ENCODE measurements at places on chromosomes 11 and 22. TPM values are rescaled to one million over a fixed set of nuclear protein-coding genes. Genes with fewer than 3 reads are reported as not detected.

Gene NLRP10
- total RNA-seq, result not detected

- peaks cover 29% of the 10 kb centered on the region for H3K27me3 ChIP-seq
- DNase-seq, result no peak
- H3K36me3 ChIP-seq, result no peaks in the 10 kb centered on the region
- no peak overlapping the region for H3K4me3 ChIP-seq
Measured at GRCh38 chr11:44711787-44712608, 14.8 kb upstream of the TSPAN18 start.

Gene MMP8
- total RNA-seq, result not detected

DNA sequence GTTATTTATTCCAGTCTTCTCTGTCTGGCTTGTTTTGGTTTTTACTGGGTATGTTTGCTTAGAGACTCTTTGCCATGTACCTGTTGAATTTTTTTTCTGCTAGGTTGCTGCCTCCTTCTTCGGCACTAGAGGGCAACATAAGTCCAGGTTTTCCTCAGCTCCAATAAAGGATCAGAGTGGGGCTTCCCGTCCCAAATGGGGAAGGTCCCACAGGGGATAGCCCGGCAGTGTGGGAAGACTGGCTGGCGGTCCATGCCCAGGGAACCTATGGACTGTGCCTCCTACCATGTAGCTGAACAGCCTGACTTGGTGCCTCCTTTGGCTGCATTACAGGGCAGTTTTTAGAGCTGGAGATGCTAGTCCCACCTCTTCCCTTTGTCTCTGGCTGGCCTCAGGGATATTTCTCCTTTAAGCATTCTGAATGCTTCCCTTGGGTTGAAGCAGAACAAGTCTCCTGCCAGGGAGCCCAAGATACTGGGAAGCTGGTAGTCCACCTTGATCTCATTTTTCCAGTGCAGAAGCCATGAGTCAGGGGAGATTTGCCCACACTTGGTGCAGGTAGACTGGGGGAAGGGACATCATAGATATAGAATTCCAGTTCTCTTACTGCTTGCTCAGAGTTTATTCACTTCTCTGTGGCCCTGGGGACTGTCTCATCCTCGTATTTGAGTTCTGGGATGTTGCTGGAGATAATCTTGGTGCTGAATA, 60.2 kb downstream of the BRD1 start:
- H3K27ac ChIP-seq, result no peak overlapping the region
- H3K4me3 ChIP-seq, result no peak overlapping the region
- H3K36me3 ChIP-seq, result peaks cover 3% of the 10 kb centered on the region
- peaks cover 5% of the 10 kb centered on the region for H3K4me1 ChIP-seq
- no peaks in the 10 kb centered on the region for H3K27me3 ChIP-seq
- DNase-seq, result no peak

DNA sequence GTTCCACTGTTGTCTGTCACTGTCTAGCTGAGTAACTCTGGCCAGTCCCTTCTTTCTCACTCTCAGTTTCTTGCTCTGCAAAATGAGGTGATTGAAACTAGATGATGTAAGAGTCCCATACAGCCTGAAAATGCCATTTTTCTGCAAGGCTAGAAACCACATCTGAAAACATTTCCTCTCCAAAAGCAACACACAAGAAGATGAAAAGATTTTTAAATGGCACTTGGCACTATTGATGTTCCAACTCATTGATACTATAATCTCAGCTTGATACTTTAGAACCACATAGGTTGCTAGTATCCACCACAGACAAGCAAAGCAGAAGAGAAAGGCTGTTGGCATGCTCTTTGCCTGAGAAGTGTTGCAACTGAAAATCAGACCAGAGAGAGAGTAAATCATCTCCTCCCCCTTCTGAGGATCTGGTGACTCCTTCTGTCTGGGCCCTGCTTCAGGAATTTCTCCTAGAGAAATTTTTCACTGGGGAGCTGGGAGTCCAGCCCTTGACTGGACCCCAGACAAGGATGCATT, 1217.9 kb downstream of the LRRC4C start:
- no peak for DNase-seq
- H3K27ac ChIP-seq, result no peak overlapping the region
- no peaks in the 10 kb centered on the region for H3K36me3 ChIP-seq
- H3K4me1 ChIP-seq, result no peaks in the 10 kb centered on the region

Gene SMC1B
- 0.50 TPM for total RNA-seq

- H3K27ac ChIP-seq, result no peak overlapping the region
- DNase-seq, result no peak
- H3K4me3 ChIP-seq, result no peak overlapping the region
- H3K4me1 ChIP-seq, result no peaks in the 10 kb centered on the region
- H3K27me3 ChIP-seq, result no peaks in the 10 kb centered on the region
Measured at GRCh38 chr11:45484326-45484883, 181.0 kb downstream of the CHST1 start.

GRCh38 chr11:79039122-79039521, 401.7 kb downstream of the TENM4 start:
- no peaks in the 10 kb centered on the region for H3K36me3 ChIP-seq
- DNase-seq, result no peak
- no peaks in the 10 kb centered on the region for H3K4me1 ChIP-seq
- peaks cover 26% of the 10 kb centered on the region for H3K27me3 ChIP-seq
- no peak overlapping the region for H3K4me3 ChIP-seq
- H3K27ac ChIP-seq, result no peak overlapping the region

DNA sequence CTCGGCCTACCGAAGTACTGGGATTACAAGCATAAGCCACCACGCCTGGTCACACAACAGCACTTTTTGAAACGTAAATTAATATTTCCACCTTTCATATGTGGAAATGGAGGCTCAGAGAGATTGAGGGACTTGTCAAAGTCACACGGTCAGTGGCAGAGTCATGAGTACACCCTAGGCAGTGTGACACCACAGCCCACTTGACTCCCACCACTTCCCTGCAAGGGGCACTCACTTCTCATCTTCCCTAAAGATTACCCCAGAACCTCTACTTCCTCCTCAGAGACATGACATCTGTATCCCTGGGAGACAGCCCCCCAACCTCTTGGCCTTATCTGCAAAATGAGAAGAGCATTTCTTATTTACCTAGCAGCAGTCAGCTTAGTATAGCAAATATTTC, 16.5 kb upstream of the MYOD1 start:
- peaks cover 2% of the 10 kb centered on the region for H3K27me3 ChIP-seq
- no peak for DNase-seq
- no peaks in the 10 kb centered on the region for H3K4me1 ChIP-seq

Gene NCF4
- 15.7 TPM for total RNA-seq

DNA sequence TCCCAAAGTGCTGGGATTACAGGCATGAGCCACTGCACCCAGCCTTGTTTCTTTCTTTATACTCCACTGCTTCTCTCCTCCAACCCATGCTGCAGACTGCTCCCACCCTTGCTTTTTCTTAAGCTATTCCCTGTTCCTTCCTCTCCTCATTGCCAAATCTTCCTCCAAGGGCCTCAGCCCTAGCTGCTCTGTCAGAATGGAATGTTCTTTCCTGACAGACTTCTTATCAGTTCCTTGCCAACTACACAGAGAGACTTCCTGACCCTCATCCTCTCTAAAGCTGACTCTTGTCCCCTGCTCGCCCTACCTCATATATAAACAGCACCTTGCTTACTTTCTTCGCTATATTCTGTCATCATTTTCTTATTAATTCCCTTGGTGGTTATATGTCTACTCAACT, 16.9 kb upstream of the PIK3C2A start:
- no peak overlapping the region for H3K4me3 ChIP-seq
- H3K4me1 ChIP-seq, result no peaks in the 10 kb centered on the region
- DNase-seq, result no peak
- H3K27ac ChIP-seq, result no peak overlapping the region
- H3K27me3 ChIP-seq, result peaks cover 29% of the 10 kb centered on the region

Gene PLAAT5
- total RNA-seq, result 0.80 TPM

Gene FGF19
- not detected for total RNA-seq

Gene EXPH5
- total RNA-seq, result 1.2 TPM

DNA sequence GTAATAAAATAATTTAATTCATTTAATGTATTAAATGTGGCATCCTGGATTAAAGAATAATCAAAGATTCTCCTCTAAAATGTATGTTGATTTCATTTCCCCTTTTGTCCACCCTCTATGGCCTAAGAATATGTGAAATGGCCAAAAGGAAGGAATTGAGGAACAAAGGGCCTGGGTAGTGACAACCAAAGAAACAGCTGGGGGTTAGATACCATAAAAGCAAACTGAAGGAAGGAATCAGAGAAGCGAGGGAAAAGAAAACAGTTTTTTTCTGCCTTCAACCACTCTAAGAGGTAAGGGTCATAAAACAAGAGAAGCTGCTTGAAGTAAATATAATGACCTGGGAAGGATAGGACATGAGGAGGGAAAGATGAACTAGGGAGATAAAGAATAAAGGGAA, 139.3 kb downstream of the FAM76B start:
- no peak overlapping the region for H3K4me3 ChIP-seq
- peaks cover 6% of the 10 kb centered on the region for H3K27me3 ChIP-seq
- no peak for DNase-seq
- H3K4me1 ChIP-seq, result no peaks in the 10 kb centered on the region
- H3K27ac ChIP-seq, result no peak overlapping the region

Gene IL10RA
- 147 TPM for total RNA-seq

DNA sequence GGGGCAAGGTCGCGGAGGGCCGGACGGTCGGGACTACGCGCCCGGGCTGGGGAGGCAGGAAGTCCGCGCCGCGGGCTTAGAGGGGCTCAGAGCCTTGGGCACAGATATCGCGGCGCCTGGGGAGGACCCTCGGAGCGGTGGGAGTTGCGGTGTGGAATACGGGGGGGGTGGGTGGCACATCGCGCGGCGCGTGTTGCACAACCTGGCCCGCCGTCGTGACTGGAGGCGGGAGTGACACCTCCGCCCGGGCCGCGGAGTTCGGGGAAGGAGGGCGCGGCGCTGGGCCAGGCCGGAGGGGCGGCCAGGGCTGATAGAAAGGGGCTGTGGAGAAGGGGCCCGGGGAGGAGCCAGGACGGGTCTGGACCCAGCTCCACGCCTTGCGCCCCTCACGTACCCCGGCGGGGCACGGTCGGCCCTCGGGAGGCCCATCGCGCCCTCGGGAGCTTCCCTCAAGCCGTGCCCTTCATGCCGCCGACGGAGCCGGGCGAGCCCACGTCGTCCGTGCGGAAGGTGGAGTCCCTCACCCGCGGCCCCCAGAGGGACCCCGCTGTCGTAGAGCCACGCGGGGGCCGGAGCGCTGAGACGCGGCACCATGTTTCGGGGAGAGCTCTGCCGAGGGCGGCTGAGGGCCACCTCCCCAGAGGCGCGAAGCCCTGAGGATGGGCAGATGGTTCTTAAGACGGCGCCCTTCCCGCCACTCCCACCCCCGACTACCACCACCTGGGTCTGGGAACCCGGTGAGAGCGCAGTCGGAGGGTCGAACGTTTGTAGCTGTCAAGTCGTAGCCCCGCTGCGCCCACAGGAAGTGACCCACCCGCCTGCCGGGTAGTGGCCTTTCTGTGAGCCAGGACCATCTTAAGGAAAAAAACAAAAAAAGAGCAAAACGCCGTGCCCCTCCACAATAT, 729 bp downstream of the IL17RA start:
- H3K4me3 ChIP-seq, result peak overlapping the region; percentile 88
- no peaks in the 10 kb centered on the region for H3K27me3 ChIP-seq
- no peak for DNase-seq
- peaks cover 41% of the 10 kb centered on the region for H3K4me1 ChIP-seq
- H3K27ac ChIP-seq, result peak overlapping the region; percentile 75

Gene EPS8L2
- 17.8 TPM for total RNA-seq

DNA sequence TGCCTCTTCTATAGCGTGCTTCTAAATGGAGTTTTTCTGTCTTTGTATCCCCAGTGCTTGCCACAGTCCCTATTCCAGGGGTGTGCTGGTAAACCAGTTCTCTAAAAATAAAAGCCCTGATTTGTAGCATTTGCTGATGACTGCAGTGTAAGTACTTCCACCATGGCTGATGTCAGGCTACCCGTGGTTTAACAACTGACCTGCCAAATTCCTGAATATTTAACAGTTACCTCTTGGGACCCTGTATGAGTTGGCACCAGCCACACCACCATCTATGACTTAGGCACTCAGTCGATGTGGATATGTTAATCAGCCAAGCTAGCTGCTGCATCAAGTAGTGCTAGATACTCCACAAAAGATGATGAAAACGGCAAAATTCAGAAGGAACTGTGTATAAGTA, 94.0 kb upstream of the MTNR1B start:
- H3K4me3 ChIP-seq, result no peak overlapping the region
- H3K36me3 ChIP-seq, result no peaks in the 10 kb centered on the region
- H3K4me1 ChIP-seq, result no peaks in the 10 kb centered on the region
- no peak overlapping the region for H3K27ac ChIP-seq

- no peak overlapping the region for H3K4me3 ChIP-seq
- H3K27me3 ChIP-seq, result peaks cover 29% of the 10 kb centered on the region
- H3K4me1 ChIP-seq, result peaks cover 3% of the 10 kb centered on the region
Measured at GRCh38 chr11:72446929-72447769, 12.8 kb upstream of the CLPB start.

GRCh38 chr11:45933131-45933831, 10.8 kb downstream of the LARGE2 start:
- no peak for DNase-seq
- no peak overlapping the region for H3K4me3 ChIP-seq
- H3K4me1 ChIP-seq, result peaks cover 10% of the 10 kb centered on the region
- no peaks in the 10 kb centered on the region for H3K27me3 ChIP-seq
- H3K27ac ChIP-seq, result no peak overlapping the region
- peaks cover 12% of the 10 kb centered on the region for H3K36me3 ChIP-seq

- H3K4me1 ChIP-seq, result peaks cover 2% of the 10 kb centered on the region
- no peaks in the 10 kb centered on the region for H3K36me3 ChIP-seq
- H3K27ac ChIP-seq, result no peak overlapping the region
- no peak overlapping the region for H3K4me3 ChIP-seq
- H3K27me3 ChIP-seq, result no peaks in the 10 kb centered on the region
Measured at GRCh38 chr11:26276798-26277424, 55.0 kb upstream of the ANO3 start.

- H3K27ac ChIP-seq, result no peak overlapping the region
- no peaks in the 10 kb centered on the region for H3K4me1 ChIP-seq
- no peaks in the 10 kb centered on the region for H3K27me3 ChIP-seq
- no peak for DNase-seq
Measured at GRCh38 chr11:122007601-122008071, 108.4 kb downstream of the BLID start.

Gene NRIP3
- 5.5 TPM for total RNA-seq

DNA sequence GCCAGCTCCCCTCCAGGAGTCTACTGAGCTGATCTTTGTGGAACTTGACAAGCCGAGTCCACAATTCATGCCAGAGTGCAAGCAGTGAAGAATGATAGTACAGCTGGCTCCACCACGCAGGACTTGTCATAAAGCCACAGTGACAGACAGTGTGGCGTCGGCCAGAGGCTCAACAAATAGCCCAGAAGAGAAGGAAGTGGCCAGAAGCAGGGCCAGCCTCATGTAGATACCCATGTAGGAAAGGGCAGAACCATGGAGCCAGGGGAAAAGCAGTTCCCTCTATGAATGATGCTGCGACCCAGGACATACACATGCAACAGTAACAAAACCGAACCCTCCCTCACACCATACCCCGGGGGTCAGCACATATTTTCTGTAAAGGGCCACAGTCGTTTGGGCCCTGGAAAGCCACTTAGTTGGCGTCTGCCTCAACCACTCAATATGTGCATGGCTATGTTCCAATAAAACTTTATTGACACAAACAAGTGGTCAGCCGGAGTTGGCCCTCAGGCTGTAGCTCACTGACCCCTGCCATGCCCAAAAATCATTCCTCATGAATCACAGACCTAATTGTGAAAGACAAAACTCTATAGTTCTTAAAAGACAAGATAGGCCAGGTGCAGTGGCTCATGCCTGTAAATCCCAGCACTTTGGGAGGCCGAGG, 161.4 kb downstream of the BRD1 start:
- H3K36me3 ChIP-seq, result no peaks in the 10 kb centered on the region
- no peak overlapping the region for H3K27ac ChIP-seq
- H3K4me1 ChIP-seq, result peaks cover 12% of the 10 kb centered on the region
- no peak for DNase-seq
- no peak overlapping the region for H3K4me3 ChIP-seq
- H3K27me3 ChIP-seq, result peaks cover 25% of the 10 kb centered on the region

- no peaks in the 10 kb centered on the region for H3K36me3 ChIP-seq
- H3K27me3 ChIP-seq, result no peaks in the 10 kb centered on the region
- no peak overlapping the region for H3K4me3 ChIP-seq
Measured at GRCh38 chr11:131993246-131993645, 622.8 kb downstream of the NTM start.

Measured in activated T-helper 2 cell treated with anti-CD3 and anti-CD28 coated beads, Interferon-gamma antibody, Interleukin-2, Interleukin-4, amounts not matched to agents 10 μg/mL and 5 μg/mL and 100 μg/mL, durations not matched to agents 14 hours and 24 hours and 36 hours (primary cell).